Iris pigment epithelial cell (primary cell): ENCODE measurements at places on chromosomes 5 and 9.

DNA sequence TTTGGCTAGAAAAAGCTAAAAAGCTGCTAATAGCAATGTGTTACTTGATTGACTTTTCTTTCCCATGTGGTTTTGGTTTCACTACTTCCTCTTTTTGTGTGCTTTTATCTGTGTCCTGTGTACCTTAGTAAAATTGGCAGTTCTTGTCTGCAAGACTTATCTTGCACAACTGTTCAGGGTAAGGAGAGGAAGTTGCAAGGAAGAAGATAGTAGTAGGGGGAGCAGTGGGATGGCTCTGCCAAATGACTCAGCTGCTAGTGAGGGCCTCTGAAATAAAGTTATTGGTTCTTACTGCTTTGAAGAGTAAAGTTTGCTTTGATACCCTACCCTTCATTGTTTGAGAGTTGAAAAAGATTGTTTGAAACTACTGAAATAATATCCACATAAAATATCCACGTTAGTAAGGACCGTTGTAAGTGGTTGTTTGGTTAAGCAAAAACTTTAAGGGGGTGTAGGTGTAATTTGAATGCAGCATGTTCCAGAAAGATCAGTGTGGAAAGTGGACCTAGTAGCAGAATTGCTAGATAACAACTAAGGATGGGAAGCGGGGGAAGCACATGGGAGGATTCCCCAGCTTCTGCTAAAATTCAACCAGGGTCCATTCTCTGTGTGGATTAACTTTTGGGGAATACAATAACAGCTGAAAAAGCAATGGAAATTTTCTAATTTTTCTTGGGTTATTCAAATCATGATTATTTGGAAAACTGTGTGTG, 123.5 kb downstream of the SCAMP1 start:
- DNase-seq, result peak; percentile 90

GRCh38 chr5:97752871-97753270, 569.8 kb upstream of the RIOK2 start:
- DNase-seq, result peak; percentile 60

DNA sequence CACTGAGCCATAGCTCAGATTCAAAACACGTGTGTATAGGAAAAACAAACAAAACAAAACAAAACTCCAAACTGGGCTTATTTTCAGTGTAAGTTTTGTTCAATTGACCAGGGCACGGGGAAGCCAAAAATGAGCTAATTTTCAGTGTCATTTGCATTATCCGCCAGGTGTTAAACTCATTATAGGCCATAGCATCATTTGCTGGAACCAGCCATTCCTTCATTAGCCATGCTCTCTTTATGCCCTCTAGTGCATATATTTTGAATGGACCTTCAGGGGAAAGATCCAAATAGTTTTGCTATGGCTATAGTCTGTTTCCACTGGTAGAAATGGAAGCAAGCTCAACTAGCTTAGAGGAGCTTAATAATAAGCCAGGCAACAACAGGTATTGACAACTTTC, 1205.2 kb upstream of the DMAC1 start:
- DNase-seq, result no peak

- DNase-seq, result no peak
Measured at GRCh38 chr5:123294544-123294943, 128.7 kb downstream of the CEP120 start.

DNA sequence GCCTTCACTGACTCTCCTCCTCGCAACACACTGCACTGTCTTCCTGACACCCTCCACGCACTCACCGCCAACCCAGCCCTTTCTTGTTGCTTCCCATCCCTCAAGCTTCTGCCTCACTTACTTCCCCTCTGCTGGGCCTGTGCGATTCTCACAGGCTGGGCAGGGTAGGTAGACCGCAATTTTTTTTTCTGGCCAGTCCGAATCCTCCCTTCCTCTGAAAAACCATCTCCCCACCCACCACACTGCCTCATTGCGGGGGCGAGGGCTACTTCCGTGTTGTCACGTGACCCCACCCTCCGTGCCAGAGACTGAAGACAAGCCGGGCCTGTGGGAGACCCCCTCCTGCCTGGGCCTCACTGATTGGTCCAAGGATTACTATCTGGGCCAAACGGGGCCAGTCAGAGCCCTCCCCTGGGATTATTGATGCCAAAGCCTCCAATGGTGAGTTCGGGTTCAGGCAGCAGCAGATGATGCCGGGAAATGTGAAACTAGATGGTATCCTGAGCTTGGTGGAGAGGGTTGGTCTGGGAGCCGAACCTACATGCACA, 73.1 kb downstream of the STK10 start:
- no peak for DNase-seq

- DNase-seq, result no peak
Measured at GRCh38 chr5:141965071-141965470, 3.8 kb upstream of the RNF14 start.

GRCh38 chr5:73751254-73751914, 125.4 kb downstream of the ARHGEF28 start:
- no peak for DNase-seq

- DNase-seq, result peak; percentile 69
Measured at GRCh38 chr9:18362901-18363685, 110.9 kb upstream of the ADAMTSL1 start.

- DNase-seq, result no peak
Measured at GRCh38 chr5:105034401-105034763, 1471.8 kb upstream of the NUDT12 start.

- DNase-seq, result no peak
Measured at GRCh38 chr9:106286249-106286648, 576.7 kb upstream of the ZNF462 start.

DNA sequence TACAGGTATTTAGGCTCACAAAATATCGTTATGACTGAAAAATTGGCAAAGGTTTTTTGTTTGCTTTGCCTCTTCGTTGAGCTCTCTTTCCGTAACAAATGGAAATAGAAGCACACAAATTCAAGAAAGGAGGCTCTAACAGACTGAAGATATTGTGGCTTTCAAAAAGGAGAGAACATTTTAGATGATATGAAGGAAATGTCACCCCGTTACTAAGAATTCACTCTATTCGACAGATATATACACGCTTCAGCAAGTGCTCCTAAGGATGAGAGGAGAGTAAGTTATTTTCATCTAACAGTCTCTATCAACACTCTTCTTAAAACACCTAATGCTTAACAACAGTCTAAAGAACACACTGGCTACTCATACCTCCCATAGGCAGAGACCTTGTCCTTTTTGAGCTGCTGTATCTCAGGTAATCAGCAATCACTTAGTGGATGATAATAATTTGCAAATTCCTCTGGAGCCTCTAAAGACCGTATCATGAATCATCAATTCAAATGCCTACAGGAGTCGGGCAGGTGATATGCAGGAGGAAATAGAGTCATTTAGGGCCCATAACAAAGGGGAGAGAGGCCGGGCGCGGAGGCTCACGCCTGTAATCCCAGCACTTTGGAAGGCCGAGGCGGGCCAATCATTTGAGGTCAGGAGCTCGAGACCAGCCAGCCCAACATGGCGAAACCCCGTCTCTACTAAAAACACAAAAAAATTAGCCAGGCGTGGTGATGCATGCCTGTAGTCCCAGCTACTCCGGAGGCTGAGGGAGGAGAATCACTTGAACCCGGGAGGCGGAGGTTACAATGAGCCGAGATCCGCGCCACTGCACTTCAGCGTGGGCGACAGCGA, 1.4 kb upstream of the HSDL2 start:
- DNase-seq, result peak; percentile 8

- peak; percentile 39 for DNase-seq
Measured at GRCh38 chr9:99416007-99416406, 193.9 kb downstream of the SEC61B start.

- DNase-seq, result peak; percentile 24
Measured at GRCh38 chr5:173429489-173430150, 101.4 kb upstream of the STC2 start.

DNA sequence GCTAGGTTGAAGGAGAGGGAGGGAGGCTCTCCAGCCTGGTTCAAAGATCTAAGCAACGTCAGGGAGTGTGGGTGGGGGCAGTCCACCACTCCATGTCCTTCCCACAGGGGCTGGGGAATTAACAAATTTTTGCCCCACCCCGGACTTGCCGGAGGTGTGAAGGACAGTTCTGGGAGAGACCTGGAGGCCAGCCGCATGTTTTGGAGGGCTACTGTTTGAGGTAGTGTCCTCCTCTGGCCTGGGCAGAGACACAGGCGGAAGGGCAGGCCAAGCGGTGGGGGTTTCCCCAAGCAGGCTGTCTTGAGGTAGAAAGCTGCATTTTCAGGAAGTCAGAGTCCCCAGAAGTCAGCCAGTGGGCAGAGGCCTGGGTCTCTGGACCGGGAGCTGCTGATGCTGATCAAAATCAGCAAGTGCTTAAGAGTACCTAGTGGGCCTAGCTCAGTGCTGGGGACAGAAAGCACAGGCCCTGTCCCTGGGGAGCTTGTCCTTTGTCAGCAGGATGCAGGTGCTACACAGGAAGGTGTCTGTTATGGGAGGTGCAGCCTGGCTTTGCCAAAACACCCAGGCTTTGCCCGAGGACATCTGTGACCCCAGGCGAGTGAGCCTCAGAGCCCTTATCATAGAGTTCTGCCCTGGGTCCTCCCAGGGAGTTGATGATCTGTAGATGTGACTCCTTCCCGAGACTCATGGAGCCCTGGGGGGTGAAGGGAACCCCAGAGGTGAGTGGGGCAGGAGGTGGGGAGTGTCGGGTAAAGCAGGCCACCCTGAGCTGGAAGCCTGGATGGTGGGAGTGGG, 18.5 kb downstream of the JADE2 start:
- no peak for DNase-seq

DNA sequence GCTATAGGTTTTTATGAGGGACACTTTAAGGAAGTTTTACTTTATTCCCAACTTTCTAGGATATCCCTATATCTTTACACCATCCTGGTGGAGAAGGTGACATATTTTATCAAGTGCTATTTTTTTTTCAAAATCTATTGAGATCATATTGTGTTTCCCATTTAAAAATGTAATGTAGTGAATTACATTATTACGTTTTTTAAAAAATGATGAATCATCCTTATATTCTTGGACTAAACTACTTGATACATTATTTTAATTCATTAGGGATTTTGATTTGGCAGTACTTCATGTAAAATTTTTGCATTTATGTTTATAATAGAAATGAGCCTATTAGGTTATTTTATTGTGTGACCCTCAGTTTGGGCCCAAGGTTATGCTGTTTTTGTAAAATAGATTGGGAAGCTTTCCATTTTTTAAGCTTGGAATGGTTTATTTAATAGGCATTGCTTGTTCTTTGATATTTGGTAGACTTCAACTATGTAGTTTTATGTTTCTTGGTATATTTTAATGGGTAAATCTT, 4.1 kb downstream of the TMEM38B start:
- DNase-seq, result no peak

DNA sequence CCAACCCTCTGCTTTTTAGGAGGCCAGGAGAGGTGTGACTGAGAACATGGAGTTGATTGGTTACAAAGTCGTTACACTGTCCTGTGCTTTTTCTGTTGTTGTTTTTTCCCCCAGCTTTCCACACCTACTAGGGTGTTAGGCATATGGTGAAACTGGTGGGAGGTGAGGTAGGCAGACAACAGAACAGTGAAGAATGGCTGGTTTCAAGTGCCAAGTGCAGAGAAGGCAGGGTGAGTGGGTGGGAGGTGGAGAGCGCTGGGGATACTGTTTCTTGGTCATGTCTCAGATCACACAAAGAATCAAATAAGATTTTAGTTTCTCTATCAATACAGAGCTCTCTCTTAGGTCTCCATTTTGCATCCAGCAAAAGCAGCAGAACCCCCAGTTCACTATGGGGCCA, 2.2 kb upstream of the SPTAN1 start:
- no peak for DNase-seq

- DNase-seq, result peak; percentile 100
Measured at GRCh38 chr5:42950456-42951292, 89.4 kb downstream of the ANXA2R start.

DNA sequence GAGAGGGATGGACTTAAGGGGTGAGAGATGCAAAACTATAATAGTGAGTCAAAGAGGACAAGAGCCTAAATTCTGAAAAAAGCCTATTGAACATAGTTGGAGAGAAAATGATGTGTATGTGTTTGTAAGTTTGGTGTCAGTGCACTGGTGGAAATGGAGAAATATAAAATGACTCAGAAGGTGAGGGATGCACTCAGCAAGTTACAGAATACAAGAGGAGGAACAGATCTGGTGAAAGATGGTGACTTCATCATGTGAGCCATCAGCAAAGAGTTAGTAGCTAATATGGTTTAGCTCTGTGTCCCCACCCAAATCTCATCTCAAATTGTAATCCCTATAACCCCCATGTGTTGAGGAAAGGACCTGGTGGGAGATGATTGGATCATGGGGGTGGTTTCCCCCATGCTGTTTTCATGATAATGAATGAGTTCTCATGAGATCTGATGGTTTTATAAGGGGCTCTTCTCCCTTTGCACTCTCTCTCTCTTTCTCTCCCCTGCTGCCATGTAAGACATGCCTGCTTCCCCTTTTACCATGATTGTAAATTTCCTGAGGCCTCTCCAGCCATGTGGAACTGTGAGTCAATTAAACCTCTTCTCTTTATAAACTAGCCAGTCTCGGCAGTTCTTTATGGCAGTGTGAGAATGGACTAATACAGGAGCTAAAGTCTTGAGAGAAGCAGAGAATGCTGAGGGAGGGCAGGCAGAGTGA, 30.4 kb upstream of the FYB1 start:
- DNase-seq, result no peak

DNA sequence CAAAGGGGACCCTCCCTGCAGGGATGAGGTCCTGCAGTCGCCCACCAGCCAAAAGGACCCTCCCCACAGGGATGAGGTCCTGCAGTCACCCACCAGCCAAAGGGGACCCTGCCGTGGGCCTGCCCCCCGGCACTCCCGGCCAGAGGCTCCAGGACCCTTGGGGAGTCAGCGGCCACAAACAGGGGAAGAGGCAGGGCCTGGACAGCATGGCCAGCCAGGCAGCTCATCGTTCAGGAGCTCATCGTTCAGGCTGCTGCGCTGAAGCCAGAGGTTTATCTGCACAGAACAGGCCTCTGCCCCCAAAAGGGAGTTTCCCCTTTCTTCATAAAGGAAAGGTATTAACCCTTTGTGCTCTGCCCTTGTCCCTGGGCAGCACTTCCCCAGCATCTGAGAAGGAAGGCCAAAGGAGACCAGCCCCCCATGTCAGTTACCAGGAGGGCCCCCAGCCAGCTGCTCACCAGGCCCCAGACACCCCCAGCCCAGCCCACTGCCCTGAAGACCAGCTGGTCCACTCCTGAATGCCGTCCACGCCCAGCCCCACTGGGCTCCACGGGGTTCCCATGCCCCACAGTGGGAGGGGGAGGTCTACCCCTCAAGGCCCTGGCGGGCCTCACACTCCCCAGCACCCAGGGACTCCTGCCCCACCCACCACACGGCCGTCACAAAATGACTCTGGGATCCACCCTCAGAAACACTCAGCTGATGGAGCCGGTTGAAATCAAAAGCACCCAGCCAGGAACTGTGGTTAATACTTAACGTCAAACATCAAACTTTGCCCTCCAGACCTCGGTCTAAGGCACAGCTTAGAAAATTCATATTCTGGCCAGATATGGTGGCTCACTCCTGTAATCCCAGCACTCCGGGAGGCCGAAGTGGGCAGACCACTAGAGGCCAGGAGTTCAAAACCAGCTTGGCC, 6.3 kb downstream of the SLC12A7 start:
- no peak for DNase-seq

DNA sequence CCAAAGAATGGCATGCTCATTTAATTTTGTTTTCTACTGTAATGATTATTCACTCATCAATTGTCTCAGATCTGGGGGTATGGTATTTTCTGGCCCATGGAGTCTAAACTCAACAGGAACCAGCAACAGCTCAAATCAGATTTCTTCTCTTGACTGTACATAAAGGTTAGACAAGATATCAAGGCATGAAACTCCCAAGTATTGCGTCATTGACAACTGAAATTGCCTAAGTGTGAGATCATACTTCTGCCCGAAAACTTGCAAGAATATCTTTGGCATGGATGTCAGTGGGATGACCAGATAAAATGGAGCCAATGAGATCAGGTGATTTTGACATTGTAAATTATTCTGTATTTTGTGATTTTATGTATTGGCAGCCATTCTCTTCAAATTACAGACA, 141.7 kb upstream of the STK32A start:
- peak; percentile 80 for DNase-seq
